ENCODE measurements at places on chromosomes 6 and 20.
A peak's percentile ranks its signal among the peaks of the same experiment; 100 is the strongest.

DNA sequence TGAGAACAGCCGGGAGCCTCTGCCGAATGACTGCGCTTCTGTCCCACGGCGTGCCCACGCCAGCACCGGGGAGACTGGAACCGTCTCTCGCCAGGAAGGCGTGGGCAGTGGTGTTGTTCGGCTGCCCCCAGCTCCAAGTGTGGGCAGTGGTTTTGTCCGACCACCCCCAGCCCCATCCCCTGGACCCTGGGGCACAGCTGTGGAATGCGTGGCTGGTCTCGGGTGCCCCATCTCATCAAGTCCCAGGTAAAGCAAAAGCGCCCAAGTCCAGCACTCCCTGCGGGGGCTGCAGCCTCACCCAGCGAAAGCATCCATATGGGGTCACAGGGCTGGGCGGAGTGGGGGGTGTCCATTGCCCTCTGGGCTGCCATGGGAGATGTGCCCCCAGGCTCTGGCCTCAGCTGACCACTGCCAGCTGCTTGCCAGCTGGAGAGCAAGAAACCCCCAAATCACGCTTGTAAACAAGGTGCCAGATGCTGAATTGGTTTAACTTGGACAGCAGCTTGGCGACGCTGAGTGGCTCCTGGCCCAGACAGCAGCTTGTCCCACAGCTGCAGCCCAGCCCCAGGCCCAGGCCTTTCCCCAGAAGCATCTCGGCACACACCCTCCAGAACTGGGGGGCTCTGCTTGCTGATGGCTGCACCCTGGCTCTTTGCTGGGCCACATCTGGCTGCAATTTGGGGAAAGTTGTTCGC is 4.5 kb downstream of the CABLES2 start:
- no peak for DNase-seq

GRCh38 chr6:34576286-34576955 is 20.3 kb upstream of the SPDEF start:
- no peak for DNase-seq

DNA sequence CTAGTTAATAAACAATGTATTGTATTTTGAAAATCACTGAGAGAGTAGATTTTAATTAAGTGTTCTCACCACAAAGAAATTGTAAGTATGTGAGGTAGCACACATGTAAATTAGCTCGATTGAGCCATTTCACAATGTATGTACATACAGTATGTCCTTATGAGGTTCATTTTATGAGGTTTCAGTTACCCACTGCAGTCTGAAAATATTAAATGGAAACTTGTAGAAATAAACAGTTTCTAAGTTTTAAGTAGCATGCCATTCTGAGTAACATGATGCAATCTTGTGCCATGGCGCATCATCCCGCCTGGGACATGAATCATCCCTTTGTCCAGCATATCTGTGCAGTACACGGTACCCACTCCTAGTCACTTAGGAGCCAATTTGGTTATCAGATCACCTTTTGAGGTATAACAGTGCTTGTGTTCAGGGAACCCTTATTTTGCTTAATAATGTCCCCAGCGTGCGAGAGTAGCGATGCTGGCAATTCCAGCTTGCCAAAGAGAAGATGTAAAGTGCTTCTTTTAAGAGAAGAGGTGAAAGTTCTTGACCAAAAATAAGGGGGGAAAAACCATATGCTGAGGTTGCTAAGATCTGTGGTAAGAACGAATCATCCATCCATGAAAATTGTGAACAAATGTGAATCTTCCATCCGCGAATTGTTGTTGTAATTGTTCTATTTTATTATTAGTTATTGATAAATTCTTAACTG is 64.7 kb downstream of the KCNS1 start:
- peak; percentile 49 for DNase-seq

DNA sequence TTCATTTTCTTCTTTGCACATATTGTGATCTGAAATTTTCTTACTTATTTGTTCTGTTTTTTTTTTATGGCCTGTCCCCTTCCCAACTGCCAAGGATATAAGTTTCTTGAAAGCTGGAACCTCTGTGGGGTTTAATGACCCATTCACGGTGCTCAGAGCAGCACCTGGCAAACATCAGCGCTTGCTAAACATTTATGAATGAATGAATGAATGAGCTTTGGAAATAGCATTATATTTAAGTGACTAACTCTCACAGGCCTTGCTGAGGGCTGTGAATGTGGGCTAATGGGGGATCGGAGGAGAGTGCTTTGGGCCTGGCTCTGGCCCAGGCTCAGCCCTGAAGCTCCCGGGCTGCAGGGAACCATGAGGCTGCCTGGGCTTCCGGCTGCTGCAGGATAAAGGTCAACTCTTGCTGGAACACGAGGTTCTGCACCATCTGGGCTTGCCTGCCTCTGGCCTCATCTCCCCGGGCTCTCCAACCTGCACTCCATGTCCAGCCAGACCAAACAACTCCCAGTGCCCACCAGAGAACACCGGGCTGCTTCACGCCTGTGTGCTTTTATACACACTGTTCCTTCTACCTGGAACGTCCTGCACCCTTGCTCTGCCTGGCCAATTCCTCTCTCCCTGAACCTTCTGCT is 14.6 kb upstream of the ARMC12 start:
- DNase-seq: no peak

DNA sequence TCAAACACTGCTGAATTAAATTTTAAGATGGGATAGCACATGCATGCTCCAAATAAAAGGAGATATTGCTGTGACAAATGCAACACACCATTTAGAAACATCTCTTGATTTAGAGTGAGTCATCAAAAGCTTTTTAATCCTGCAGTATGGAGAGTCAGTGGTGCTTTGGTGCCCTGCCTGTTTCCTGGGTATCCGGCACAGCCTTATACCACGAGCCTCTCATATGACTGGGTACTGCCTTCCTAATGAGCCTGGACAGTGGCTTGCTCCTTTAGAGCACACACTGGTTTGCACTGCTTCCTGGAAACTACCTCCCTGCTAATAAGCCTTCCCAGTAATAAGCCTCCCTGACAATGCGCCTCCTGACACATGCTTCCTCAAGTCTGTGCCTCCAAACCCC is 65.3 kb upstream of the KCNK16 start:
- no peak for DNase-seq

DNA sequence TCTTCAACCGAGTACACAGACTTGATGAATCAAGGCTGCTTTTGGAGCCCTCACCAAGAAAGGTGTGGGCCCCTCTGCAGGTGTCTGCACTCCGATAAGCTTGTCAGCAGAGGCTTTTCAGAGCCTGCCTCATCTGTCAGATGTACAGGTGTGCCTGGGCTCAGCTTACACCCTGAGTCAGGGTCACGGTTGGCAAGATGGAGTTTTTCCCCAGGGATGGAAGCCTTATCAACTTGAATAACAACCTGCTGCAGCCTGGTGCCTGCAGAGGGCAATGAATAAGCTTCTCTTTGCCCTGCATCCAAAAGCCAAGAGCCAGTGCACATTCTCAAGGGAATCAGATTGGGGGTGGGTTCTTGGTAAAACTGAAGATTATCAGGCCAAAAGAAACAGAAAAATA is 427.1 kb downstream of the CD83 start:
- DNase-seq: no peak

GRCh38 chr6:29681811-29682210 is 859 bp upstream of the ZFP57 start:
- no peak for DNase-seq

- DNase-seq: peak; percentile 36
Observed at GRCh38 chr20:13525225-13525940, 113.3 kb downstream of the TASP1 start.

DNA sequence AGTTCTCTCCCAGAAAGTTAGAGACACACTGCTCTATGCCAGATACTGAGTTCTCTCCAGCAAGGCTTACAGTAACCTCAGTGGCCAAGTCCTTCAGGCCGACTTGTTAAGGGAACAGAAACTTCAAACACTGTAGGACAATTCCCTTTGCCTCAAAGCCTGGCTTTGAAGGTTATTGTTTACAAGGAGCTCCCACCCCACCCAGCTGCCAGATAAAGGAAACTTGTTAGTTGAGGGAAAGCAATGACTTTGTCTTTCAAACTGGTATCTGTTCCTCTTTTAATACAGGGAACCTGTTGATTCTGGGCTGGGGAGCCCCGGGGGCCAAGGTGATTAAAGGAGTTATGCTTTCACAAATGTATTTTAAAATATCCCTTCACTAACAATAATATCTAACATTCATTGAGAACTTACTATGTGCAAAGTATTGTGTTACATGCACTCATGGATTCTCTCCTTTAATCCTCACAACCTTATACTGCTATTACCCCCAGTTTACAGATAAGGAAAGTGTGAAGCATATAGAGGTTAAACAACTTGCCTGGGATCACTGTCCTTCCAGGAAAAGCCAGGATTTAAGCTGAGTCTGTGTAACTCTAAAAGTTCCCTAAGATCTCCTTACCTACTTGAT is 27.6 kb upstream of the CDKN1A start:
- DNase-seq: no peak

- DNase-seq: no peak
Observed at GRCh38 chr20:58402305-58402704, 13.3 kb downstream of the VAPB start.

DNA sequence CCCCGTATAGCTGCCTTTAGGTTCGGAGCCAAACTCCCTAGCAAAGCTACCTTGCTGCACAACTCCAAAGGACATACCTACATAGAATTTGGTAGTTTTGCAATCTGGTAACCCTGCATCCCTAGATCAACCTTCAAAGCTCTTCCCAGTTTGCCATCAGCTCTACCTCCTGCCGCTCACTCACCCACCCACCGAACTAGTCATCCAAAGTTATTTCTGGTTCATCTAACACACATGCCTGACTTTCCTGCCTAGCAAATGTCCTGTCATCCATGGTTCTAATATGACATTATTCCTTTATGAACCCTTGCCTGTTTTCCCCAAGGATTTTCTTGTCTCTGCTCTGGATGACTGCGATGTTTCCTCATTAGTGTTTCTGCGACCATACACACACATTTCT is 21.6 kb downstream of the SPAG4 start:
- no peak for DNase-seq

DNA sequence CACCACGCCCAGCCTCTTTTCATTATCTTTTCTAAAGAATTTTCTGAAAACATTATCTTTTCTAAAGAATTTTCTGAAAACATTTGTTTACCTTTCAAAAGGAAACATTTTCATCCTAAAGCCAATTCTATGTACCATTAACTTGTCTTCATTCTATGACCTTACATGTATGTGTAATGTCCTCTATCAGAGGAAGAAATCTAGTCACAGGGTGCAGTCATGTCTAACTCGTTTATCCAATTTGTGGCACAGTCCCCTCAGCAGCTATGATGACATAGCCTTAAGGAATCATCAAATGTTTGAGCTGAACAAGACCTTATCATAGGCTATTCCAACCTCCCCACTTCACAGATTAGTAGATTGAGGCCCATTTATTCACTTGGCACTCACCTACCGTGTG is 21.5 kb upstream of the SPTLC3 start:
- DNase-seq: no peak

DNA sequence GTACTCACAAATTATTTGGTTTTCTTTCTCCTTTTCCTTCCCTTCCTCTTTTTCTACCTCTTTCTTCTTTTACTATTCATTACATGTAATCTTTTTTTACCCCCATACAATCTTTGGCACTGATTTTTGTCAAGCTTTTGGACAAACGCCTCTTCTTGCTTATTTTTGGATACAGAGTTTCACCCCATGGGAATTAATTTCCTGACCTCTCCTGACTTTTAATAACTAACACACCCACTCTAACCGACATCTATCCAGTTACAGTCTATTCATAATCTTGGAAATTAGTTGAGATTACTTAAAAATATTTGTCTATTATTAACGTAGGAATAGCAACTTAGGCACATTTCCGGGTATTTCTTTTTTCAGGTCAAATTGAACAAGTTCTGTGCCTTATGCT is 101.2 kb downstream of the HDGFL1 start:
- DNase-seq: no peak

- no peak for DNase-seq
Observed at GRCh38 chr6:9140951-9141460, 705.7 kb upstream of the SLC35B3 start.

DNA sequence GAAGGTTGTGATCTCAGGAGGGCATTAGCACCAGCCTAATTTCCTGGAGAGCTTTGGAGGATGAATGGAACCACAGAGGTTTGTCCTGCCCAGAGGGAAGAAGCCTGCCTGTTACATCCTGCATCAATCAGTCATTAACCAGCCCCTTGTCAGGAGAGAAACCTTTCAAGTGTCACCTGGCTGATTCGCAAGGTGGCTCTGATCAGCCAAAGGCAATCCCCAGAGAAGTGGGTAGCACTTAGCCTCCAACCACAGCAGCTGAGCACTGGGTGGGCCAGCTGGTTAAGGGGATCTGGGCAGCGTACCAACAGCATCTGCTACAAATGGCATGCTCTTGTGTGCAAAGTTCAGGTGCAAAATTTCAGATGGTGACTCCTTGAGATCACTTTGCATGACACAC is 26.9 kb downstream of the ANKEF1 start:
- DNase-seq: no peak

DNA sequence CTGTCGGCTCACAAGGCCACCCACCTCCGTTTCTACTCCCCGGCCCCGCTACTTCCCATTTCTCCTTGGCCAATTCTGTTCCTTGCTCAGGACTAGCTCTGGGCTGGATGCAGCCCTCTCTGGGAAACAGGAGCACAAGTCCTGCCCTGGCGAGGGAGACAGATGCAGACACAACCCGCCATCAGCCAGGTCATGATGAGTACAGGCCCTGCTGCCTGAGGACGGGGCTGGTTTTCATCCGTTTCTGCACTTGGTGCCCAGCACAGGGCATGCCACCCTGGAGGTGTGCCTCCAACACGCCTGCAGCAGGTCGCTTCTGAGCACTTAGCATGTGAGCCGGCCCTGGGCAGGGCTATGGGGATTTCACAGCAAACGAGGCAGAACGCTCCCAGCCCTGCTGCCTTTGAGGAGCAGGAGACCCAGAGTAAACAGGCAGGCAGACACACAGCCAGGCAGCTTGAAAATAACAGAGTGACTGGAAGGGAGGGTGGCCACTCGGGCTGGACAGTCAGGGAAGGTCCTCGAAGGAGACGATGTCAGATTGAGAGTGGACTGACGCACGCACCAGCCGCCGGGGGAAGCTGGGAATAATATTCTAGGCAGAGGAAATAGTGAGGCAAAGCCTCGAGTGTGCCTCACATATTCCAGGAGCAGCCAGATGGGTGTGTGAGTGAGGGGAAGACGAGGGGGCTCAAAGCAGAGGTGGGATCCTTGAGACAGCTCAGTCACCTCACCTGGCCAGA is 21.2 kb upstream of the VSTM2L start:
- DNase-seq: no peak

GRCh38 chr6:31826793-31827285 is 699 bp upstream of the HSPA1B start:
- peak; percentile 57 for DNase-seq

DNA sequence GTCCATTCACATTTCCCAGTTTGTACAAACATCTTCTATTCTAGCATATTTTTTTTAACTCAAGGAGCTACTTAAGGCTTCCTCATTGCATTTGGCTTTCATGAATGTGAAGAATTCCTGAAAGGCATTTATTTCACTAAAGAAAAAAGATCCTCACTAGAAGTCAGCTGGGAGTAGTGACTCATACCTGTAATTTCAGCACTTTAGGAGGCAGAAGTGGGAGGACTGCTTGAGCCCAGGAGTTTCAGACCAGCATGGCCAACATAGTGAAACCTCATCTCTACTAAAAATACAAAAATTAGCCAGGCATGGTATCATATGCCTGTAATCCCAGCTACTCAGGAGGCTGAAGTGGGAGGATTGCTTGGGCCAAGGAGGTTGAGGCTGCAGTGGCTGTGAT is 30.9 kb upstream of the XRN2 start:
- DNase-seq: no peak

- DNase-seq: no peak
Observed at GRCh38 chr6:54559136-54559535, 250.9 kb downstream of the TINAG start.

GRCh38 chr6:159184559-159184958 is 15.4 kb downstream of the FNDC1 start:
- DNase-seq: peak; percentile 75

GRCh38 chr6:29955783-29956182 is 13.5 kb downstream of the HLA-A start:
- no peak for DNase-seq

Data from urothelium cell line (cell line).